Activated CD8-positive, alpha-beta memory T cell treated with anti-CD3 and anti-CD28 coated beads for 4 hours (primary cell): ENCODE measurements at places on chromosomes 2 and 18.

DNA sequence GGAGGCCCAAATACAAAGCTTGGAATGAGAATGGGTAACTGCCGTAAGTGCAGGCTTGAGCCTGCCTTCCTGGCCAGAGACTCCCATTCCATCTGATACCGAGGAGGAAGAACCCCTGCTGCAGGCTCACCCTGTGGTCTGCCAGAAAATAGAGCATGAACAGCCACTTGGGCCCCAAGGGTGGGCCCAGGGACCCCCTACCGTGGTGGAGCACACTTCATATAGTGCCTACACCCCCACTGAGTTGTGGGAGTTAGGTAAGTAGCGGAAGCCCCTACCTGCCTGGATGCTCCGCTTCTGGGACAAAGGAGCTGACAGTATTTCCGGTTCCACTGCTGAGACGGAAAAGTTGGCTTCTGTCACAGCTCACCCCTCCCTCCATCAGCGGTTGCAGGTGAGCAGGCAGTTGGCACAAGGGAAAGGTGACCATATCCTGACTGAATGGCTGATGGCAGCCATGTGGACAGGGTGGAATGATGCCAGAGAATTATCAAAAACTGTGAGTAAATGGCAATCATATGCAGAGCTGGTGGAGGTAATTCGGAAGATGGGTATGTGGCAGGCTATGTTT lies 11.5 kb upstream of the C2orf42 start:
- no peak for DNase-seq

DNA sequence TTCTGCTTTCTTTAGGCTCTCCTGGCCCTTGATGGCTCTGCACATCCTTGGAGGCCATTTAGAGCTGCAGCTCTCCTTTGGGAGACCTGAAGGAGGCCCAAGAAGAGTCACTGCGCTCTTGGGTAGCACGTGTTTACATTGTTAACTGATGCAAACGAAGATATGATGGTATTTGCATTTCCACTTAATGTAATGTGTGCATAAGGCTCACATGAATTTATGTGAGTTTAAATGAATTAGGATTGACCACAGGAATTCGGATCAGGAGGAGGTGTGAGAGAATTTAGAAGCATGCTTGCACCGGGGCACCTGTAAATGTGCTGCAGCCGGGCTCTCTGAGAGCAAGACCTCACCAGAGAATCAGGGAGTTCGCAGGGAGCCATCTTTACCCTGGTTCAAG lies 7.5 kb downstream of the SH3RF3 start:
- DNase-seq, result no peak

GRCh38 chr2:159684796-159685195 lies 27.5 kb upstream of the MARCHF7 start:
- no peak for DNase-seq

GRCh38 chr2:47249157-47249900 lies 94.2 kb upstream of the STPG4 start:
- no peak for DNase-seq

DNA sequence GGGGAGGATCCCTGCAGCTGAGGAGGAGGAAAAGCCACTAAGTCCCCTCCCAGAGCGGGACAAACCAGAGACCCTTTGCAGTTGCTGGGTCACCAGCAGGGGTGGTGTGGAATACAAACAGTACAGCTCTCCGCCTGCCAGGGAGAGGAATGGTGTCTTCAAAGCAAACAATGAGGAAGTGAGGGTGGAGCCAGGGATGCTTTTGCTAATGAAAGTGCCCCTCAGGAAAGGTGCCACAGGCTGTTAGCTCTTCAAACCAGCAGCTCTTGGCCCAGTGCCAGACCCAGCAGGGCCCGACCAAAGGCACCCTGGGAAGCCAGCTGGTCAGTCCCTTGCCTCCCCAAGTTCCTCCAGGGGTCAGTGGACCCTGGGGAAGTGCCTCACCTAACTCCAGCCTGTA lies 102.8 kb downstream of the HIBCH start:
- DNase-seq, result no peak

- no peak for DNase-seq
These were observed 41.6 kb upstream of the HK2 start for GRCh38 chr2:74792282-74792681.

- no peak for DNase-seq
These were observed 20.7 kb downstream of the CCDC150 start for GRCh38 chr2:196660244-196660643.

DNA sequence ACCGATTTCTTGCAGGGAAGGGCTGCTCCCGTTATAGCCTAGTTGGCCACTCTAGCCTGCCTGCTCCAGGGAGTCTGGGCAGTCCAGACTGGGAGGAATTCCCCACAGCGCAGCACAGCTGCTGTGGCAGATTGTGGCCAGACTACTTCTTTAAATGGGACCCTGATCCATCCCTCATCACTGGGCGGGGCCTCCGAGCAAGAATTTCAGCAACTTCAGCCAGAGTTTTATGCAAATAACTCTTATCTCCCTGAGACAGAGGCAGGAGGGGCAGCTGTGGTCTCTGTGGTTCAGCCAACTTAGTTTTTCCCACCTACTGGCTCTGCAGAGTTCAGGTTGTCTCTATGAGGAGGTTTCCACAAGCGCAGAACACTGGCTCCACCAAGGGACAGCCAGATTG lies 1583.2 kb downstream of the SUCLG1 start:
- no peak for DNase-seq

DNA sequence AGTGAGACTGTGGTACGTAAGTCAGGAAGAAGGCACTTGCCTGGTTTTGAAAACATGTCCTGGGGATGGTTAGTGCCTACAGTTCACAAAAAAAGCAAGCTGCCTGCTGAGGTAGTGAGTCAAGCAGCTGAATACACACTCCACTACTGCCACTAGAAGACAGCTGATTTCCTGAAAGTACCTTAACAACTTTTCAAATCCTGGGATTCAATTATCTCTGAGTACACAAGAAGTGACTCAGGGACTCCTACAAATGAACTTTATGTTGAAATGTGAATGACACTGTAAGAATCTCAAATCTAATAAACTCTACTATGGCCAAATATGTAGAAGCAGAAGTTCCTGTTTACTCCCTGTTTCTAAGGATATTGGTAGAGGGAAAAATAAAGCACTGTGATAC lies 58.0 kb upstream of the ARL5A start:
- DNase-seq, result no peak

GRCh38 chr2:133521146-133521745 lies 47.0 kb downstream of the NCKAP5 start:
- no peak for DNase-seq

DNA sequence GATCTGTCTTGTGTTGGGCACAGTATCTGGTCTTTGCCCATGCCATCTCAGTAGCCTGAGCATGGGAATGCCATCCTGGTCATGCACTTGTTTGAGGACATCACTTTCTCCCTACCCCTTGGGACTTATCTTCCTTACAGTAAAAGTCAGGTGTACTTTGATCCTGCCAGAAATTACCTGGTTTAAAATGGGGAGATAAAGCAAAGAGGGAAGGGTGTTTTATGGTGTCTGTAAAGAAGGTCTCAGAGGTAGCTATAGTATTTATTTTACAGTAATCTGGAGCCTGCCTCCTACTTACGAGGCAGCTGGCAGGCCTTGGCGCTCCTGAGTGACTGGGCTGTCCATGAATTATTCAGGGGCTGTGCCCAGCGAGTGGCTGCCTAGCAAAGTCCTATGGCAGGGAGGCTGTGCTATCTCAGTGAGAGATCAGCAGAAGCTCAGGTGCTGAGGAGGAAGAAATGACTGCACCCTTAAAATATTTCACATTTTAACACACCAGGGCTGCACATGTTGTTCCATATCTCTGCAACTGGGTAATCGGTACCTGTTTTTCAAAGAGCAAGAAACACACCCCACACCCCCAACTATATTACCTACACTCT lies 93.9 kb downstream of the SPTBN1 start:
- DNase-seq, result no peak

GRCh38 chr2:32456808-32457207 lies 100.0 kb downstream of the BIRC6 start:
- no peak for DNase-seq

DNA sequence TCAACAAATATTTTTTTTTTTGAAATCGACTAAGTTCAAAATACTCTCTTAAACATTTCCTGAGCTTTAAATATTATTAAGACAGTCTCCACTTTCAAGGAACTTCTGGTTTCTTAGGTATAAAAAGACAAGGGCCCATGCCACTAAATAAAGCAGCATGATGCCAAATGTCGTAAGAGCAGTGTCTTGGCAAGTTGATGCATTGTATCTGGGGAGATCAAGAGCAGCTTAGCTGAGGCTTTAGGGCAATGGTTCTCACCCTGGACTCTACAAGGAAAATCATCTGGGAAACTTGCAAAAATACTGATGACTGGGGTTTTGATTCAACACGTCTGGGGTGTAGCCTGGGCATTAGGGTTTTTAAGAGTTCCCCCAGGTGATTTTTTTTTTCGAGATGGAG lies 41.3 kb downstream of the COL4A3 start:
- no peak for DNase-seq

- no peak for DNase-seq
These were observed 26.0 kb upstream of the IGFBP2 start for GRCh38 chr2:216607277-216607560.

DNA sequence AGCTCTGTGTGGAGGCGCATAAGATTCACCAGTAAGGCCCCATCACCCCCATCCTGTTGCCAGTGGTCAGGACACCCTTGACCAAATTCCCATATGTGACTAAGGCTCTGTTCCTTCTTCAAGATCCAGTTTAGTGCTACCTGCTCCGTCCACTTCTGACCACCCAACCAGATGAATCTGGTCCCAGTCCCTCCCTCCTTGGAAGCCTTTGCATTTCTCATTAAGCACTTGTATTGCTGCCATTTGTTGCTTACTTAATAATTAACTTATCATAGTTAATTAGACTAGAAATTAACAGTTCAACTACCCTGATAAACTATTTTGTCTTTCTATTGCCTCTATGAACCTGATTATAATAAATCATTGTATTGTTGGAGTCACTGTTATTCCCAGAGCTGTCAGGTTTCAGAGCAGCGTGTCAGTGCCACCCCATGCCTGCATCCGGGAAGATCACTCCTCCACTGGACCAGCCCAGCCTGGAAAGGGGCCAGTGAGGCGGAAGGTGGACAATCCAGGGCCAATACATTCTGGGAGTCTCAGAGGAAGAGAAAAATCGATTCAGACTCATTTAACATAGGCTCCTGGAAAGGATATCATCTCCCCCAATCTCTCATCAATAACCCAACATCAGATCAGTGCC lies 9.5 kb upstream of the NAT8 start:
- DNase-seq, result no peak

DNA sequence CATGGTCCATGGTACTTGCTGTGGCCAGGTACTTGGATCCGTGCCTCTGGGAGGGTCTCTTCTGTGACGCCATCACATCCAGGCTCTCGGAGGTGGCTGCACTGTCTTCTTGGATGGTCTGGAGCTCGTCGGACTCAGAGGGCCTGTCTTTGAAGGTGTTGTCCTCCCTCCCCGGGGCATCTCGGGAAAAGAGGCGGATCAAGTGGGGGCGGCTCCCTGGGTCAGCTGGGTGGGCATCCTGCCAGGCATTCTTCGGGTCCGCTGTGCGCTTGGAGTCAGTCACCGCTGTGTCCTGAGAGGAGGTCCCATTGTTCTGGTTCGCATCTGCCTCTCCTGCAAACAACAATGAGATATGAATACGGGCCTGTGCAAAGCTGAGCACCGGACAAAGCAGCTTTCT lies 115.6 kb downstream of the MBP start:
- no peak for DNase-seq

- no peak for DNase-seq
These were observed 41.3 kb downstream of the BCL2L11 start for GRCh38 chr2:111161971-111162370.

DNA sequence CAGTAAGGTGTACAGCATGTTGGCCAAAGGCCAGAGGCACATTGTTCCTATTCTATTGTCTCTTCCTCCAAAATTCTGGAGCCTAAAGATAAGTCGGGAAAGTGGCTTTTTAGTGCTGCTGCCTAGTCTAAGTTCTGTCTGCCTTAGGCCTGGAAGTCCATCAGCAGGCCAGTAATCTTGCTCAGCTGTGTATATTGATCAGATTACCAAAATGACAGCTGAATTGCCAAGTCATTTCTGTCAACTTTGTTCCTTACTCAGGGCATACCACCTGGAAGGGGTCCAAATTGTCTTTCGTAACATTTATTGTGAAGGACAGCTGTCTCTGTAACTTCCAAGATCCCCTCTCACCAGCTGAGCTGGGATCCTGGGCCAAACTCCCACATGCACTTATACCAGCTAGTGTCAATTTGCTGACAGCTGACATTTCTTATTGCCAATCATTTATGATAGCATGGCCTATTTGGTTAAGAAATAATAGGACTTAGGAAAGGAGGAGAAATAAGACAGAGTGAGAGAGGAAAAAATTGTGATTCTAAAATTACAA lies 116.8 kb upstream of the FSHR start:
- no peak for DNase-seq

GRCh38 chr2:104702031-104702850 lies 151.7 kb upstream of the POU3F3 start:
- no peak for DNase-seq

DNA sequence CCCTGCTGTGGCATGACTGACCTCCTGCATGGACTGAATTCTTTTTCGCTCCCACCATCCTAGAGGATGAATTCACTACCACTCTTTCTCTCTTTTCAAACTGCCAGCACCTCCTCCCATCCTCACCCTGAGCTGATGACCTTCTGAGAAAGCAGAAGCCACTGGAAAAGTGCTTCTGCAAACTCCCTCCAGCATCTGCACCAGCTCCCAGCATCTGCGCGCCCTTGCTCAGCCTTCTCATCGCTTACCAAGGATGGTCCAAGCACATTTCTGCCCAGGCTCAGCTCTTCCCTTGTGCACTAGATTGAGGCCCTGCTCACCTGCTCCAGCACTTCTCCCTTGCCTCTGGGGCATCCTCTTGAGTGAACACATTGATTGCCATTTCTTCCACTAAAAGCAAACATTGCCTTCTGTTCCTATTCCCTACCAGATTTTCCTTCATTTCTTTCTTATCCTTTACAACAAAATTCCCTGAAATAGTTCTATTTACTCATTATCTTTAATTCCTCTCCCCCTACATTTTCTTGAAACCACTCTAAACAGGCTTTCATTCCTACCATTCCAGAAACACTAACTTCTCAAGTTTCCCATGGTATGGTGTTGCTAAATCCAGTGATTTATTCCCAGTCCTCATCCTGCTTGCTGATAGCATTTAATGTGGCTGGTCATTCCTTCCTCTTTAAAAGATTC lies 42.7 kb upstream of the IL1RL1 start:
- DNase-seq, result no peak

GRCh38 chr2:197071213-197071612 lies 144.7 kb upstream of the PGAP1 start:
- no peak for DNase-seq

- no peak for DNase-seq
These were observed 11.0 kb downstream of the SDC1 start for GRCh38 chr2:20213651-20214565.

DNA sequence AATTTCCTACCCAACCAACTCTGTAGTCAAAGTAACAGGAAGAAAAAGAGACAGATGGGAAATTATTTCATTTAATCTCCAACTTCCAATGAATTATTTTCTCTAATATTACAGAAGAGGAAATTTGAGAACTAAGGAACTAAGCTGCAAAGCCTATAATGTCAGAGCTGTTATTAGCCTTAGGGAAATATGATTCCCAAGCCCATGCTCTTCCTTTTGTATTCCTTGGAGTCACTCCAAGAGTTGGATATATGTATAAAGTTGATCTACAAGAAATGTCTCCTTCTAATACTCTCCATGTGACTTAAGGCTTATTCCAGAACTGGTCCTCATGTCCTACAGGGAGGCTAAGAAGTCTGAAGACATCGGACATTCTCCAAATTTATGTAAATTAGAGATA lies 31.6 kb upstream of the VWC2L start:
- DNase-seq, result no peak
